ENCODE measurements at places on chromosomes 16 and 17. TPM values are rescaled to one million over a fixed set of nuclear protein-coding genes. Genes with fewer than 3 reads are reported as not detected.
A peak's percentile ranks its signal among the peaks of the same experiment; 100 is the strongest.

- no peak for DNase-seq
These were observed 15.4 kb upstream of the KATNB1 start for GRCh38 chr16:57720142-57720575.

Gene CHD3
- total RNA-seq, result 17.6 TPM

Gene CA4
- 4.0 TPM for total RNA-seq

Gene TMEM114
- not detected for total RNA-seq

GRCh38 chr17:56943505-56944125, 17.2 kb downstream of the COIL start:
- no peak for DNase-seq

GRCh38 chr16:82567175-82567574, 59.6 kb upstream of the CDH13 start:
- DNase-seq, result no peak

DNA sequence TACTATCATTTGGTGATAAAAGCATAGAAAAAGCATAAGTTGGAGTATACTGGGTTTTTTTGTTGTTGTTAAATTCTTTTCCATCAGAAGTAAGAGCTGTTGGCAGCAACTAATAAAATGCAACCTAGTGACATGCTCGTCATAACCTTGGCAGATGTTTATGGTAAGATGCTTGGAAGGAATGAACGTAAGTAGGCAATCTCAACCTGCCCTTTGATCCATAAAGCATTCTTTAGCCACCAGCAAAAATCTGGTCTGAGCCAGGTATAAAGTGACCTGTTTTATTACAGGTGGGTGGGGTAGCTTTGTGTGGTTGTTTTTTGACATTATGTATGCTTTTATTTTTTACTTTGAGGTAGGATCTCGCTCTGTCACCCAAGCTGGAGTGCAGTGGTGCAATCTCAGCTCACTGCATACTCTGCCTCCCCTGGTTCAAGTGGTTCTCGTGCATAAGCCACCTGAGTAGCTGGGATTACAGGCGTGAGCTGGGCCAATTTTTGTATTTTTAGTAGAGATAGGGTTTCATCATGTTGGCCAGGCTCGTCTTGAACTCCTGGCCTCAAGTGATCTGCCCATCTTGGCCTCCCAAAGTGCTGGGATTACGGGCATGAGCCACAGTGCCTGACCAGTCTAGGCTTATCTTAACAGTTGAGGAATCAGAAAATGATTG, 22.0 kb downstream of the WSB1 start:
- DNase-seq, result no peak

- DNase-seq, result no peak
These were observed at the start of gene NTN3 for GRCh38 chr16:2471016-2471652. Gene NTN3, plus strand, starts transcription at chr16:2471297. Its CDS starts 405 bp downstream, at chr16:2471702.

Gene DNAH9
- total RNA-seq, result not detected

- no peak for DNase-seq
These were observed 18.2 kb downstream of the HIGD1B start for GRCh38 chr17:44865931-44866330.

DNA sequence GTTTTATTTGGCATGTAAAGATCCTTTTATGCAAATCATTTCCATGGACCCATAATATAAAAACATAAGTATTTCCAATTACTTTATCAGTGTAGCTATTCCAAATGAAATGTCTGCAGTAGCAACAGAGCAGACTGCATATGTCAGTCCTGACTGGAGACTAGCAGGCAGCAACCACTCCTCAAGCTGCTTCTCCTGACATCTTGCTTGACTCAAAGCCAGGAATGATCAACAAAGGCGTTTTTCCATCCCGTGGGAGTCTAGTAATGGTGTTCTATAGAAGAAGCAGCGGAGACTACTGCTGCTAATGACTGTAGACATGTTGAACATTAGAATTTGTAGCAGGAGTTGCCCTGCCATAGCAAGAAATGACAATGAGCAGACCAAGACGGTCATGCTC, 73.2 kb upstream of the AKTIP start:
- no peak for DNase-seq

DNA sequence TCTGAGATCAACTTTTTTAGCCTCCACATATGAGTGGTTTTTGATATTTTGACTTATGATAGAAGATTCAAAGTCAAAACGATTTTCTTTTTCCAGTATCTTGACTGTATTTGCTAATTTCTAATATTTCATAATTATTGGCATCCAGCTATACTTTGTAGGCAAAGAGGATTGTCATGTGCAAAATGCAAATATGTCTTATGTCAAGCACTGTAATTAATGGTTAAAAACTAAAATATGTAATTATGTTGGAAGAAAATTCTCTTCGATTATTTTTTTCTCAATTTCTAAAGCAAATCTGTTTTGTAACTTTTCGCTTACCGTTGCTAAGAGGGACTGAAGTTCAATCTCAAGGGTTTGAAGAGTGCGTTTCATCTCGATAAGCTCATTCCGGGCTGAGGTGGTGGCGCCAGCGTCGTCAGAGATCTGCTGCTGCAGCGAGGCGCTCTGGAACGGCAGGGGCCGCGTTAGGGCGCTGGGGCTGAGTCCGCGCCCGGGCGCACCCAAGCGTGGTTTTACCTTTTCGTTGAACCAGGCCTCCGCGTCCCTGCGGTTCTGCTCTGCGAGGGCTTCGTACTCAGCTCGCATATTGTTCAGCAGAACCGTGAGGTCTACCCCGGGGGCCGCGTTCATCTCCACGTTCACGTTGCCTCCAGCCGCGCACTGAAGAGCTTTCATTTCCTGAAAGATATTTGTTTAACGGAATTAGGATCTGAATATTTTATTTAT, 3.0 kb downstream of the KRT27 start:
- no peak for DNase-seq

DNA sequence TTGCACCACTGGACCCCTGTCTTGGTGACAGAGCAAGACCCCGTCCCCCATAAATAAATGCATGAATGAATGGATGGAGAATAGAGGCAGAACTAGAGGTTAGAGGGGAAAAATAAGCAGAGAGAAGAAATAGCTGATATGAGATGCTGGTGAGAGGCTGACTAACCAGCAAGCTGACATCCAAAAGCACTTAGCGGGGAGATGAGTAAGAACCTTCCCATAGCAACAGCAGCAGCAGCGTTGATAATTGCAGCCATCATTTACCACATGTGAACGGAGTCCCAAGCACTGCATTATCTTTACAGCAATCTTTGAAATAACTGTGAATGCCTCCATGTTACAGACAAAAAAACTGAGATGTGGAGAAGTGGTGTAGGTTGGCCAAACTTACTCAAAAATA, 777.3 kb upstream of the EEF2KMT start:
- no peak for DNase-seq

DNA sequence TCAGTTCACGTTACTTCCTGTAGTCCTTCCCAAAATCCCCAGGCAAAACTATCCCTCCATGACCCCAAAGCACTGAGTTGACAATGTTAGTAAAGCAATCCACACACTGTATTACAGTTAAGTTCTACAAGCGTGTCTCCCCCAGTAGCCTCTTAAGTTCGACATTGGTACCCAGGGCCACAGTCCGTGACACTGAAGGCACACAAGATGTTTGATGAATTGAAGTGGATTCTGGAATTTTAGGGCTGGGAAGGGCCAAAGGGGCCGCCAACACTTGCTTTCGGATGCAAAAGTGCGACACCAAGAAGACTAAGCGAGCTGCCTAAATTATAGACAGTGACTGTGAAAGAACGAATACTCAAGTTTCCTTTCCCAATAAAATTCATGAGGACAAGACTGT, 1.5 kb downstream of the VPS35 start:
- DNase-seq, result no peak

Gene UNC45B
- 118 TPM for total RNA-seq

- no peak for DNase-seq
These were observed 613 bp downstream of the ECI1 start for GRCh38 chr16:2250652-2251295.

Gene PSMC5
- 59.3 TPM for total RNA-seq

- DNase-seq, result no peak
These were observed 1.4 kb downstream of the LPCAT2 start for GRCh38 chr16:55510185-55510805.

- DNase-seq, result no peak
These were observed 274.0 kb downstream of the PARN start for GRCh38 chr16:14356064-14356463.

DNA sequence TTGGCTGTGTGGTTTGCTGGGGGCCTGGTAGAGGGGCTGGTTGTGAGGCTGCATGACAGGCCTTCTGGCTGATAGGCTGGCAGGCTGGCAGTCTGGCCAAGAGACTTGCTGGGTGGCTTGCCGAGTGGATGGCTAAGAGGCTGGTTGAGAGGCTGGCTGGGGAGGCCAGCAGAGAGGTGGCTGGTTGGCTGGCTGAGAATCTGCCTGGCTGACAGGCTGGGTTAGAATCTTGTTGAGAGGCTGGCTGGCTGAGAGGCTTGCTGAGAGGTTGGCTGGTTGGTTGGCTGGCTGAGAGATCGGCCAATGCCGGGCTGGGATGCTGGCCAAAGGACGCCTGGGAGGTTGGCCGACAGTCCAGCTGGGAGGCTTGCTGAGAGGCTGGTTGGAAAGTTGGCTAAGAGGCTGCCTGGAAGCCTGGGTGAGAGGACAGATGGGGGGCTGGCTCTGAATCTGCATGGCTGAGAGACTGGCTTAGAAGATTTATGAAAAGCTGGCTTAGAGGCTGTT, 35.9 kb upstream of the ACSM2B start:
- DNase-seq, result peak; percentile 81

DNA sequence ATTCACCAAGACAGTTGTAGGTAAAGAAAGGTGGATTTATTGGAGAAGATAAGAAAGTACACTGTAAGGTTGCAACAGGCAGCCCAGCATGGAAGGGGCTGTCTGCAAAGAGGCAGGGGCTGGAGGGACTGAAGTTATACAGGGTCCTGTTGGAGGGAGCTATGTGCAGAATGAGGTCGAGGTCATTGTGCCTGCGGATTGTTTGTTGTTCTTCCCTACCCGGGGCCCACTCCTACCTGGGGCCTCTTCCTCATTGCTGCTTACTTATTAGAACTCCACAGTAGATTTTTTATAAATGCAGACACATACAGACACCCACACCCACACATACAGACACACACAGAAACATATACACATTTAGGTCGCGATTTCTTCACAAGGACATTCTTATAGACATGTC, 466.2 kb downstream of the MAF start:
- no peak for DNase-seq

Gene ZMYND15
- 0.31 TPM for total RNA-seq

- no peak for DNase-seq
These were observed 17.5 kb downstream of the CHMP6 start for GRCh38 chr17:81009136-81009535.

- DNase-seq, result peak; percentile 61
These were observed 21.1 kb downstream of the NPTX1 start for GRCh38 chr17:80455336-80455710.

GRCh38 chr16:88686439-88687253, at the start of gene SNAI3:
Gene SNAI3, minus strand, starts transcription at chr16:88686507. Its CDS starts 101 bp downstream, at chr16:88686406.
- peak; percentile 73 for DNase-seq

DNA sequence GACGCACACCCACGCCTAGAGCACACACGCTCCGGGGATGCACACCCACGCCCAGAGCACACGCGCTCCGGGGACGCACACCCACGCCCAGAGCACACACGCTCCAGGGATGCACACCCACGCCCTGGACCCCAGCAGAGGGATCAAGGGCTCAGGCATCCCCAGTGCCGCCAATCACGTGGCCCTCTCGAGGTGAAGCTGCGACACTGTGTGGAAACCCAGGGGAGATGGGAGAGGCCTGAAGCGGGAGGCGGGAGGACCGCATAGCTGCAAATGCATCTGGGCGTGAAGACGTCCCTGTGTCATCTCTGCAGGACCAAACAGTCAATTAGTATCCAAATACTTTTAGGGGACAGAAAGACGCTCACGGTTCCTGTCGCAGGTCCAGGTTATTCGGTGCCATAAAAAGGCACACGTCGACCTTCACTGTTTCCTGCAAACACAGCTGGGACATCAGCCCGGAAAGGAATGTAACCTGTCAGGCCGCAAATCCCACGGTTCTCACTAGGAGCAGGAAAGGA, 56.4 kb downstream of the TBC1D16 start:
- no peak for DNase-seq

DNA sequence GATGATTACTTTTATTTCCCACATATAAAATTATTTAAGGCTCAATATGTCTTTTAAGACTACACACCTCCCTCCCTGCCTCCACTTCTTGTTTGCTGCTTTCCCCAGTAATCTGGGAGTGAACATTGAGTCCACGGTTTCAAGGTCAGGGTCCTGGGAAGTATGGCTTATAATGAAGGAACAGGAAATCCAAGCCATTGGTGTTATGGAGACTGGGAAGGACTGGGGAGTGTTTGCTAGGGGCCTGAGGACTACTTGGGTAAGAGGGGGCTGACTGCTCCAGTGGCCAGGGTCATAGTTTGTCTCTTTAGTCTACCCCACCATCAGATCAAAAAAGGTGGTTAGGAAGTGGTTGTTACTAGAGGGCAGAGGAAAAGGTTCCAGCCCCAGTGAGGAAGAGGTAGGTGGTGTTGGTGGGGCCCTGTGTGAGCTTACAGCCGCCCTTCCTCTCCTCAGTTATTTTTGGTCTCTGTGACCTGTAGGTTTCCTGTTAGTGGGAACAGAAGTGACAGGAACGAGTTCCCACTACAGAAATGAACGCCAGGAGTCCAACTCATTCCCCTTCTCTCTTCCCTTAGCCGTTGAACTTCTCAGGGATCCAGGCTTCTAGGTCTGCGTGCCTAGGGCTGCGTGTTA, 742 bp upstream of the SLC16A13 start:
- DNase-seq, result no peak

- DNase-seq, result no peak
These were observed 56.8 kb downstream of the ANKFY1 start for GRCh38 chr17:4206962-4207361.

Gene MYH8
- not detected for total RNA-seq

- no peak for DNase-seq
These were observed 3.8 kb upstream of the CD7 start for GRCh38 chr17:82320956-82321927.

- peak; percentile 89 for DNase-seq
These were observed 92.1 kb upstream of the ZNF750 start for GRCh38 chr17:82931699-82932517.

DNA sequence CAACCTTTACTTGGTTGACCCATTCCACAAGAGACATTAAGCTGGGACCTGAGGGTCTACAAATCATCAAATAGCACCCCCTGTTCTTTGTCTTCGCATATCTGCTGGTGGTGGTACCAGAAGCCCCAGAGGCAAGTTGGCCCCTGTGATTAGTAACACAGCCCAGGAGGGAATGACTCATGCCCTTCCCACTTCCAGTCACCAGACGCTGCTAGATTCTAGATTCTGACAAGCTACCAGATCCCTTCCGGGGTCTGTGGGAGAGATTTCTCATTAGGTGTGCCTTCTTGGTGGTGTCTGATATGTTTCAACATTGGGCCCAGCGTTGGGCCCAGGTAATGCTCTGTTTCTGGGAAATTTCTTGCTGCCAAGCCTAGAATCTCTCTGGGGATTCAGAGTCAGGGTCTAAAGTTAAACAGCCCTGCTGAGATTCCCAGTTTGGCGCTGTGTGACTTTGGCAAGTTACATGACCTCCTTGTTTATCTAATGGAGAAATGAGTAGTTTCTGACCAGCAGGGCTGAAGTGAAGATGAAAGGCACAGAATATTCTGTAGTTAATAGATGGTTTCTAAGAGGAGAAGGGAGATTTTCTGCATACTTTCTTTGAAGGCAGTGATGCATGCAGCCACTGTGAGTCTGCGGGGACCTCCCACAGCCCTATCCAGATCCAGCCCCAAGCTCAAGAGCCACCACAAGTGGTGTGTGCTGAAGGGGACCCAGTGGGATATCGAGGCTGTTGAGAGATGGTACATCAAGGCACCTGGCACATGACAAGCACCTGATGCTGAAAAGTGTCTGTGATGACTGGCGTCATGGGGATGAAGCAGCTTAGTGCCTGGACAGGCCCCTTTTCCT, 3.9 kb downstream of the TRPV2 start:
- DNase-seq, result peak; percentile 74
